ENCODE measurements at places on chromosomes 5 and 9. TPM values are rescaled to one million over a fixed set of nuclear protein-coding genes. Genes with fewer than 3 reads are reported as not detected.
A peak's percentile ranks its signal among the peaks of the same experiment; 100 is the strongest.

DNA sequence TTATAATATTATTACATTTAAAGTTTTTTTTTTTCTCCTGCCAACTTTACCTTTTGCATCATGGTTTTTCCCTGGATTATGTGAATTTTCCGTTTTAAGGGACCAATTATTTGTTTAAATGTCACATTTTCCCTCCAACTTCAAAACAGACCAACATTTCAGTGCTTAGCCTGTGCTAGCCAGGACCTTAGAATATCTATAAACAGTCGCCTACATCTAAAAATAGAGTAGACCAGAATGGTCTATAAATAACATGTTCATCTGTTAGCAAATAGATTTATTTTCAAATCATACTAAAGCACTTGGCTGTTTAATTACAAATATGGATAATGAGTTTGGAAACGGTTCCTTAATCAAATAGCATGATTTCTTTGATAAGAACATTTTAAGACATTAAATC lies 192.0 kb downstream of the FBN2 start:
- DNase-seq: no peak

DNA sequence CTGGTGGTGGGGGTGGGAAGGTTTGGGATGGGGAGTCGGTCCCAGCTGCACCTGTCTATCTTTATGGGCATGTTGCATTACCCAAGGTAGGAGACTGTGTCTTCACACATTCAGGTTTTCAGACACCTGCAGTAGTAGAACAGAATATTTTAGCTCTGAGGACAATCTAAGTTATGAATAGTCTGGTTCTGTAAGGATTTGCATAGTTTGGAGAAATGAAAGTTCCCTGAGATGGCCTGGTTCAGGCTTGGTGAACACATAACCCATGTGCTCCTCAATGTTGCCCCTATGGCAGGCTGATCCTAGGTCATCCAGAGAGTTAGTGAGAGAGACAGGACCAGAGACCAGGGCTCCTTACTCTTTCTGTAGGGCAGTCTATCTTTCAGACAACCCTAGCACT lies 20.7 kb downstream of the TNFSF8 start:
- DNase-seq: no peak

GRCh38 chr9:86723346-86723745 lies 224.0 kb downstream of the GAS1 start:
- DNase-seq: no peak

DNA sequence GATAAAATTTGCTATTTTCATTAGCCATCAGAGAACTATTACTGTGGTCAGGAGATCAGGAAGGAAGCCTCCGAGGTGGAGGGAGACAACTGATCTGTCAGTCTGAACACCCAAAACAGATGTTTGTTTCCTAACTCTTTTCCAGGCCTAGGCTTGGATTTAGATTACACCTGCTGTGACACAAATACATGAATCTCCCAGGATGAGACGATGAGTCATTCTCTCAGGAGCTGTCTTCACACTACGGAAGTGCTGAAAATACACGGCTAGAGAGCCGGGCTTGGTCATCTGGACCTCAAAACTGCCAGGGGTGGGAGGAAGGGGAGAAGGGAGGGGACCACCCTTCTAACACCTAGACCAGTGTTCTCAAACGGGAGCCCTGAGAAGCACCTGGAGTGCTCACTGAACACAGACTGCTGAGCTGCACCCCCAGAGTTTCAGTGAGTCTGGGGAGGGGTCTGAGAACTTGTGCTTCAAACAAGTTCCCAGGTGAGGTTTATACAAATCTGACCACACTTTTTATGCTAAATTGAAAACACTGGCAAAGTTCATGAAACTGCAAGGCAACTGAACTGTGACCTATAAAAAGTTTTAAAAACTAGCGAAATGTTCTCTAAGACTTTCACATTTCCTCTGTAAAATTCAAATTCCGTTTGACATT lies 80.3 kb upstream of the EQTN start:
- no peak for DNase-seq

The SLC46A2 gene
- not detected for total RNA-seq

- no peak for DNase-seq
Observed at GRCh38 chr5:81288021-81288433, 13.4 kb upstream of the ZCCHC9 start.

- DNase-seq: no peak
Observed at GRCh38 chr9:105006514-105006913, 78.6 kb upstream of the ABCA1 start.

GRCh38 chr9:91555132-91555531 lies 131.5 kb upstream of the NFIL3 start:
- DNase-seq: no peak

GRCh38 chr9:95092262-95093072 lies 225.0 kb downstream of the FANCC start:
- no peak for DNase-seq

The SLC6A3 gene
- total RNA-seq: not detected

DNA sequence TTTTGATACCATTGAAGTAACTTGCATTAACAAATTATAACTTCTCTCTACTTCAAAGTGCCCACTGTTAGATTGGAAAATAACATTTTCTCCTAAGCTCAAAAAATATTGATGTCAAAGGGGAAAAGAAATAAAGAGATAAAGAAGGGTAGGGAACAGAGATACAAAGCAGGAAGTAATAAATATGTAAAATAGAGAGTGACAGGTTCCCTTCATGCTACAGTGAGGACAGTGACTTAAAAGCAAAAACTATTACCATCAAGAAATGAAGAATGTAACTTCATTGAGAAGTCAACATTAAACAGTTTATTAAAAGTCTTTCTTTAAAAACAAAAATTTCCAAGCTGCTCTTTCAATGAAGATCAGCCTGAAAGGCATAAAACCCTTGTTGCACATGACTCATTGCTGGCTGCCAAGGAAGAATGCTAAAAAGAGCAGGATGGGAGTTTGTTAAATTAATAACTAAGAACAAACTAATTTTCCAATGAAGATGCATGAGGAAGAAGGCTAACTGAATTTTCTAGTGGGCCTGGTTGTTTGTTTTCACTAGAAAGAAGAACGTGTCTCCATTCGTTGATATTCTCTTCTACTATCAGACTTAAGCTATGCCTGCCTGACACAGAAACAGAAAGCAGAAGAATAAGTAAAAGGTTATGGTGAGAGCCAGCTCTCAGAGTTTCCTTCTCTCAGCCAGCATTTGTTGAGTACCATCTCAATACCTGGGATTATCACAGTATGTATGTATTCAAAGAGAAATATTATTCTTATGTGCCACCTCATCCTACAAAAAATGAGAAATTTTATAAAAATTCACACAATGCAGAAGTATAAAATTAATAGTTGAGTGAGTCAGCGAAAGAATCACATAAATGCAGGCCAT lies 197.8 kb upstream of the NREP start:
- no peak for DNase-seq

- no peak for DNase-seq
Observed at GRCh38 chr9:124392871-124393460, 22.3 kb downstream of the PSMB7 start.

DNA sequence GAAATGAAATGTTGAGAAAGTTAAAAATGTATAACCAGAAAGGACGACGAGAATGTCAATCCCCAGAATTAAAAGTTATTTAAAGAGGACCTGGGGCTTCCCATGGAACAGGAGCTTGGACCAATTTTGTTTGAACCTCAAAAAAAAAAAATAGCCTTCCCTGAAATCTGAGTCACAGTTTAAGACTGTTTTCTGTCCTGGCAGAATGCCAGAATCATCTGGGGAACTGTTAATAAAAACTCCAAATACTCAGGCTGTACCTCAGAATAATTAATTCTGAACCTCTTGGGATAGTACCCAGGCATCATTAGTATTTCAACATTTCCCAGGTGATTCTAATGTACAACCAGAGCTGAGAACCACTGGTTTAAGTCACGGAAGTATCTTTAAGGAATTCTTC lies 102.2 kb upstream of the SLCO6A1 start:
- DNase-seq: no peak

The ZNF366 gene
- total RNA-seq: 0.96 TPM

GRCh38 chr5:153276151-153276550 lies 214.3 kb upstream of the GRIA1 start:
- peak; percentile 6 for DNase-seq

The CACNA1B gene
- total RNA-seq: 0.12 TPM

The RFX3 gene
- total RNA-seq: 12.3 TPM

- DNase-seq: no peak
Observed at GRCh38 chr9:130396581-130396980, 48.2 kb upstream of the ASS1 start.

DNA sequence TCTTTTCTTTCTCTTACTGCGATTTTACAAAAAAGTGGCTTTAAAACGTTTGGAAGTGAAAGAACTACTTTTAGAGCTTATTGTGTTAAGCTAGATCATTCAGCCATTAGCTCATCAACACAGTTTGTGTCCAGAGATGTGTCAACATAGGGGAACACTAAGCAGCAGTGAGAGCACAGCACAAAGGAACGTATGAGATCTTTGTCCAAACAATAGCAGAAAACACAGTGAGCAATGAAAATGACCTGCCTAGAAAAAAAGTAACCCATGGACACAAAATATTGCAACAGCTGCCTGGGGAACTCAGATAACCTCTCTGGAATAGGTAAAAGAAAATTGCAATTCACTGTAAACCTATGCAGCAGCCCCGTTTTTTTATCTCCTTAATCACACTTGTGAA lies 372.5 kb downstream of the ARHGEF28 start:
- no peak for DNase-seq

The CARD9 gene
- total RNA-seq: 2.2 TPM

GRCh38 chr5:146726020-146726419 lies 152.5 kb downstream of the PPP2R2B start:
- DNase-seq: no peak

The GRIA1 gene
- total RNA-seq: 0.10 TPM

GRCh38 chr9:138003485-138004190 lies 126.1 kb downstream of the CACNA1B start:
- no peak for DNase-seq

The SPATA6L gene
- 4.7 TPM for total RNA-seq

- no peak for DNase-seq
Observed at GRCh38 chr9:135787776-135788575, 86.0 kb downstream of the KCNT1 start.

GRCh38 chr5:77311214-77311571 lies 100.7 kb downstream of the PDE8B start:
- DNase-seq: no peak

DNA sequence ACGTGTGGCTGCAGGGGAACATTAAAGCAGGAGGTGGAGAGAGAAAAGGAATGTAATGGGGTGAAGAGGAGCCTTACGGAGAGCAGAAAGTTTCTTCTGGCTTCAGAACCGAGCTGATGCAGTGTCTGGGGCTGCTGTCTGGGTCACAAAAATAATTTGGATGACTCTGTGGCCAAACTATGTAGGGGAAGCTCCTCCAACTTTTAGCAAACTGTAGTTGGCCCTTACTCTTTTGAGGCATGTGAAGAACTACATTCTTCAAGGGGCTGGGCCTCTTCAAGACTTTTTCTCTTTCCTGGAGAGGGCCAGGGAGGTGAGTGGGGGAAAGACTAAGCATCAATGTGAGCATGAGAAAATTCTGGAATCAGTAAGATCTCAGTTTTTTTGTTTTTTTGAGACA lies 31.9 kb upstream of the SPARC start:
- DNase-seq: no peak

GRCh38 chr9:105510024-105510423 lies 47.9 kb upstream of the FKTN start:
- no peak for DNase-seq

All from mucosa of descending colon (tissue), 3 donors.